ENCODE measurements at places on chromosomes 7 and 10. TPM values are rescaled to one million over a fixed set of nuclear protein-coding genes. Genes with fewer than 3 reads are reported as not detected.

The TRIM50 gene
- not detected for total RNA-seq

DNA sequence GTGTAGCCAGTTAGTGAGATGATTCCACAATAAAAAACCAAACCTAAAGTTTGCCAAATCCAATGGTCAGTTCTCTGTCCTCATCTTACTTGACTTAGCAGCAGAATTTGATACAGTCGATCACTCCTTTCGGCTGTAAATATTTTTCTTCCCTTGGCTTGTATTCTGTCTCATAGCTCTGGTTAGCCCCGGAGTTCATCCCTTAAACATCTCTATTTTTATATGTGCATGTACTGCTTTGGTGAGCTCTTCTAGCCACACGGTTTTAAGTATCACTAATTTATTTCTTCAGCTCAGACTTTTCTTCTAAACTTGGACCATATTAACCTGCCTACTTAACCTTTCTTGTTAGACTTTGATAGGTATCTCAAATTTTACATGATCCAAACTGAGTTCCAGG, 17.8 kb upstream of the ASB15 start:
- DNase-seq = no peak

The SUN3 gene
- 1.1 TPM for total RNA-seq

DNA sequence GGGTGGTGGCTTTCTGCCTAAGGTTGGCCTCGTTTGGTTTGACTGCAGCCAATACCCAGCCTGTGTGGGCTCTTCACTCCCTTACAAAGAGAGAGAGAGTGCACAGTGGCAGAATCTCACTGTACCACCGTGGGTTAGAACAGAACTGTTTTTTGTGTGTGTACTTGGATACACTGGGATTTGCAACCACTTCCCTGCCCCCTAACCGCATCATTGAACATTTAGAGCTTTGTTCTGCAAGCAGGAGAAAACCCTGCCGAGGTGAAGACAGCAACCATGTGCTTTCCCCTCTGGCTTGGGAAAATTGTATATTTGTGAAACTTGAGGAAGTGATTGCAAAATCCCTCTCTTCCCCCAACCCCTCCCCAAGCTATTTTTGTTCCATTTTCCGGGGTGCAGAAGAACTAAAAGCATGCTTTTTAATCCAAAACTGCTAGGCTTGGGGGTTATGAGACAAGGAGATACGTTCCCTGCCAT, 201.2 kb downstream of the TCF7L2 start:
- DNase-seq = no peak

The C7orf57 gene
- total RNA-seq = 0.06 TPM

DNA sequence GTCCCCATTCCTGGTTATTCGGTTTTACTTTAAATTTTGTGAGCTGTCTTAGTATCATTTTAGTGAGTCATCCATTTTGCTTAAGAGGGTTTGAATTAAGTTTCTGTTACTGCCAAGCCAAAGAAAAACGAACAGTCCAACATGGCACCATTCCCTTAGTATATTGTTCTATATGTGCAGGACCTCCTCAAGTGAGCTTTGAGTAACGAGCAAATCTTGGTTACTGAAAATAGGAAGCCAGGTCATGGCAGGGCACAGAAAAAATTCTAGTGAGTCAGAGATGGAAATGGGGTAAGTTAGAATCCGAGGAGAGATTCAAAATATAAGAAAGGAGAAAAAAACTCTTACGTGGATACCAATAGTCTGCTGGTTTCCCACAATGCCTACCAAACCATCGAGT, 292.9 kb downstream of the BAMBI start:
- DNase-seq = no peak

GRCh38 chr7:400901-401485, 111.0 kb downstream of the FOXL3 start:
- no peak for DNase-seq

DNA sequence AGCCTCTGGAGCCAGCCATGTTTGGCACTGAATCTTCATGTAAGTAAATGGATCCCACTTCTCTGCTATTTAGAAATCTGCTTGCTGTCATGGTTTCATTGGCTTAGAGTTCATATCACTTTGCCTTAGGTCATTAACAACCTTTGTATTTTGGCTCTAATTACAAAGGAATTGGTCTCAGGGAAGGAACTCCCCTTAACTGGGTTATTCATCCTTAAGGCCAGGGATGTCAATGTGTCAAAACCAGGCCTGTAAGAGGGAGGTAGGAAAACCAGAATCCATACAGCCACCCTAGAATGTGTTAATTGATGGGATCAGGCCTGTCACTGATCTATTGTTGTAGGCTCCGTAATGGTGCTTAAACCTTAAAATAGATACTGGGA, 67.3 kb downstream of the ST7 start:
- no peak for DNase-seq

The PNLIPRP1 gene
- not detected for total RNA-seq

DNA sequence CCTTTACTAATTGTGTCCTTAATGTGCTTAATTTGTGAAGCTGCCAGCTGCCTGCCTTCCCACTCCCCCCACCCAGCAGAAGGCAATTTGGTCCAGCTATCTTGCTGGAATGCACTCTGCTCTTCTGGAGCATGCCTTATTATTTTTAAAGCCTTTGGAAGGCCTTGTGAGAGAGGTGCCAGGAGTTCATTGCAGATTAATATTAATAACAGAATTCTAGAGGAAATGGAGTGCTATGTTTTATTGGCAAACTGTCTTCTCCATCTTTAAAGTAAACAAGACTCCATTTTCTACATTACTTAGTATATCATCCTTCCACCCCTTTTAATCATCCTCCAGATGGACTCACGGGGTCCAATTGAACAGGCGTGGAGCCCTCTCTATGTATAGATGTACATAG, 50.8 kb upstream of the ZNF32 start:
- DNase-seq = no peak

GRCh38 chr7:102413091-102413490, 16.9 kb downstream of the PRKRIP1 start:
- no peak for DNase-seq

The FRMD4A gene
- total RNA-seq = 2.3 TPM

GRCh38 chr10:1873661-1874315, 136.5 kb upstream of the ADARB2 start:
- DNase-seq = no peak

GRCh38 chr7:28178599-28178998, 2.0 kb downstream of the JAZF1 start:
- DNase-seq = no peak

- no peak for DNase-seq
These were observed 74.3 kb downstream of the ANKRD7 start for GRCh38 chr7:118298771-118299170.

GRCh38 chr7:120675076-120675475, 182.9 kb downstream of the TSPAN12 start:
- no peak for DNase-seq

DNA sequence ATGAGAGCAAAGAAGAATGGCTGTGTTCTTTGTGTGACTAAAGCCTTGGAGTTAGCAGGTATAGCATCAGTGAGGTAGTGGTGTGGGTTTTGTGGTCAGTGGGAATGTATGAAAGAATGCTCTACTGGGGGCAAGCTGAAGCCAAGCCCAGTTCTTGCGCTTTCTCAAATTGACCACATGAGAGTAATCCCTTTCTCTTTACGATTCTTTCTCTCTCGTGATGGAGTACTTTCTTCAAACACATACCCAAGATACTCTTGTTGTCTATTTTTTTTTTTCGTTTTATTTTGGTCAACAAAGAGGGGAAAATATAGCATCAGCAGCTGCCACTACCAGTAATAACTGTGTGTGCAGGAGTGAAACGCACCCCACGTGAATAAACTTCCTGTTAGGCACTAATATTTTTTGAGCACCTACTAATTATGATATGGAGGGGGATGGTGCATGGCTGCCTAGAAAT, 8.4 kb upstream of the PANK1 start:
- DNase-seq = peak; percentile 75

GRCh38 chr10:121914661-121915060, 13.2 kb downstream of the ATE1 start:
- no peak for DNase-seq

DNA sequence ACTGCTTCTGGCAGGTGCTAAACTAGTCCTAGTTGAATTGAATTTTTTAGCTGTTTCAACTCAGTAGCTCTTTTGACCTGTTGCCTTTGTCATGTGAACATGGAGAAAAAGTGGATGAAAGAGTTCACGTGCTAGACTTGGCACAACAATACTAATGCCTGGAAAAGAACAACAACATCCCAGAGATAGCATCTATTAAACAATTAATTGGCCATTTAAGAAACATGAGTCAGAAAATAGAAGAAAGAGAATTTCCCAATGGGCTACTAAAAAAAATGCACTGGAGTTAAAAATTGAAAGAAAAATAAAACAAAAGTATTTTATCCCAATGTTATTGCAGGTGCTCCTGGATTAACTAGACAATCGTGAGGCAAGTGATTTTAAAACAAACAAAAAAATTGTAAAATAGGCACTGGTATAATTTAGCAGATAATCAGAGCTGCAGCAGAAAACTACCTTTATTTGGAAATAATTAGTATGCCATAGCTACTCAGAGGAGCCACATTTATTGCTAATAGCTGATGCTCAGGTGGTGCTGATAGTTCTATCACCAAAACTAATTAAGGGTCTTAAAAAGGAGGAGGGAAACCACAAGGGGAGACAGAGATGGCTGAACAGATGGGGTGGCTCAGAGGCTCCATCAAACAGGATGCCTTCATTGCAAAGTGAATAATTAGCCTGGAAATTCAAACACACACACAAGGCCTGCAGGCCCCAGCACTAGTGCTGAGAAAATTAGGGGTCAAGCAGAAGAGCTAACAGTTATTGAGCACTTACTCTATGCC, 17.6 kb downstream of the CCDC71L start:
- no peak for DNase-seq

The TMEM273 gene
- total RNA-seq = 5.2 TPM

DNA sequence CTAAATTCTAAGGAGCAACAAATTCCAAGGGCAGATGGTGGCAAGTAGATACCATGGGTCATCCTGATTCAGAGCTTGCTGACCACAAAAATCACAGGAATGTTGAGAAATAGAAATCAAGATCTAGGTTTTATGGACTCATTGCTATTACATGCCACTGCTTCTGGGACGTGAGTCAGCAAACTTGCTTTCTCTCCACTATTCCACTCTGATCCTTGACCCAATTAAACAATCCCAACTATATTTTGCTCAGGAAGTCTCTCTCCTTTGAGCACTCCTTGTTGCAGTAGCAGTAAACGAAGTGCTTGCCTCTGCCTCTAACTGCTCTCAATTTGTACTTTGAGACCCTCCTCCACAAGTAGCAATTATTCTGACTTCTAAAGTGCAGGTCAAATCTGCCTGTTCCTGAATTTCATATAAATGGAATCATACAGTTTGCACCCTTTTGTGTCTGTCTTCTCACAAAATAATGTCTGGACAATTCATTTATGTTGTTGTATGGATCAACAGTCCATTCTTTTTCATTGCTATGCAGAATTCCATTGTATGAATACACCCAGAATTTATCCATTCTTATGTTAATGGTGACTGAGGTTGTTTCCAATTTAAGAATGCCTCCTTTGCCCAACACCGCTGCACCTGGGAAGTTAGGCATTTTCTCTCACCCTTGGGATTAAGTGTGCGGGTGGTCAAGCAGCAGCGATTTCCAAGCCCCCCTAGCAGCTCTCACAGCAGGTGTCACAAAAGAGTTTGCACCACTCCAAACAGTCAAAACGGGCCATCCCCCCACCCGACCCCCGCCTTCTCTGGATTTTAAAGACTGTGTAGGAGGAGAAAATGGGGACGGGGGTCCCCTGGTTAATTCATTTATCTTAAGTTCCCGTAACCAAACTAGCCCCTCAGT, 35.9 kb downstream of the ACSM6 start:
- peak; percentile 97 for DNase-seq

The RBP3 gene
- not detected for total RNA-seq

GRCh38 chr7:100159099-100159623, 638 bp upstream of the TRAPPC14 start:
- no peak for DNase-seq

- no peak for DNase-seq
These were observed 154.3 kb downstream of the ARHGAP21 start for GRCh38 chr10:24569330-24569796.

DNA sequence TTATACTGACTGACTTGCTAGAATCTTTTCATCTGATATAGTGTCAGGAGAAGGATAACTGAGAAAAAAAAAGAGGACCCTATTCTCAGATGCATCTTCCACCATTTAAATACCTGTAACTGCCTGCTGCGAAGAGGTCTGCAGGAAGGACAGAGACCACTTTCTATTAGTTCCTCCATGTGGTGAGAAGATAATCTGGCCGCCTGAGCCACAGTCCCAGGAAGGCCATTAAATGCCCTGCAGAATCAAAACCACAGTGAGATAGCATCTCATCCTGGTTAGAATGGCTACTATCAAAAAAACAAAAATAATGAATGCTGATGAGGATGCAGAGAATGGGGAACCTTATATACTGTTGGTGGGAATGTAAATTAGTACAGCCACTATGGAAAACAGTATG, 19.9 kb upstream of the IFIT1B start:
- no peak for DNase-seq

- no peak for DNase-seq
These were observed 17.6 kb upstream of the CRPPA start for GRCh38 chr7:16438988-16439387.

- peak; percentile 24 for DNase-seq
These were observed 881 bp upstream of the SSBP1 start for GRCh38 chr7:141737118-141737835.

The NCF1 gene
- total RNA-seq = not detected

DNA sequence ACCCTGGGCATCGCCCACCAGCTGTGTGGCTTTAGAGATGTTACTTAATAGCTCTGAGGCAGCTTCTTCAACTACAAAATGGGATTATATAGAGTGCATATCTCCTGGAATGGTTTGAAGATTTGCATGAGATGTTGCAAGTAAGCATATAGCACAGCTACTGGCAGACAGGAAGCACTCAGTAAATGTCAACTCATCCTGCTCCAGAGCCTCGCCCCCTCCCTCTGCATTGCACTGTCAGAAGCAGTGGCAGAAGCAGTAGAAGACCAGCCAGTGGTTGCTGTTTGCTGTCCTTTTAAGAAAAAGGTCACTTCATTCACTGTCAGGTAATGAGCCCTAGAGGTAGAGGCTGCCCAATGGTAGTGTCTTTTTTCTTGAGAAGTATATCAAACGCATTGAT, 180.0 kb upstream of the GHITM start:
- no peak for DNase-seq

DNA sequence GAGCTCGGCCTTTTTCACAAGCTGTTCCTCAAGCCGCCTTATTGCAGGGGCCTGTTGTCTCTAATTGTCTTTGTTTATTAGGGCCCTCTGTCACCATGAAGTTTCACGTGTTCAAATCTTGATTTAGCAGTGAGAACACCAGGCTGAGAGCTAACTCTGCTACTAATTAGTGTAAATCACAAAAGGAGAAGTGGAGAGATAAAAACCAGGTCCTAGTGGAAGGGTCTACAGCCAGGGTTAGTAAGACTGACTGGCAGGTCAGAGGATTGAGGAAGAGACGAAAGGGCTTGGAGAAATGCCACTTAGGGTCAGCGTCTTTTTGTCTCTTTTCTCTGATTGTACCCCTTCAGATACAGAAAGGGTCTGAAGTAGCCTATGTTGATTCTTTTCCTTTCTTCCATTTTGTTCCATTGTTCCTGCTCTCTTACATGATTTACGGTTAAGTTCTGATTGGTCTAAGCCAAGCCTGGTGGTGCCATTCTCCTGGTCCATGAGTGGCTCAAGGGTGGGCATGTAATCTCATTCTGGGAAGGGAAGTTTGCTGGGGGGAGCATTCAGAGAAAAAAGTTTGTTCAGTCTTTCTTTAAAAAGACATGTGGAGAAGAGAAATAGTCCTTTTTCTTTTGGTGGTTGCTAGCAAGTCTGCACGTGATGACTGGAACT, 21.3 kb downstream of the SSMEM1 start:
- no peak for DNase-seq

GRCh38 chr7:42096681-42097561, 140.1 kb downstream of the GLI3 start:
- peak; percentile 93 for DNase-seq

All from H4 (cell line).